ENCODE measurements at places on chromosomes 4 and X. TPM values are rescaled to one million over a fixed set of nuclear protein-coding genes. Genes with fewer than 3 reads are reported as not detected.

DNA sequence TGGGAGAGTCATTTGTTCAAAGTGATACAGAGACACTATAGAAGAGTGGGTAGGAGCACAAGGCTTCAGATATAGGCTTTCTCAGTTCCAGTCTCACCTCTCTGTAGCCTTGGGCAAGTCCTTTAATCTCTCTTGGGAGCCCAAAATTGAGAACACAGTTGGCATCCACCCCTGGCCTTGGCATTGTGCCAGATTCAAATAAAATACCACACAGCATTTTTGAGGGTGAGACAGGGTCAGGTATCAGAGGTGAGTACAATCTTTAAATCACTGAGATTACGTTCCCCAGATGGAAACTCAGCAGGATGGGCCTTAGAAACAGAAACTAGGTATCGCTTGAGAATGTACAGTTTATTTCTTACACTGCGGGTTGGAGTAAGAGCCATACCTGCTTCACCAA lies 25.2 kb upstream of the SMIM10L2A start:
- no peak for DNase-seq
- H3K27ac ChIP-seq = no peak overlapping the region
- H3K4me1 ChIP-seq = no peaks in the 10 kb centered on the region
- no peaks in the 10 kb centered on the region for H3K27me3 ChIP-seq

- no peak overlapping the region for H3K4me3 ChIP-seq
- no peaks in the 10 kb centered on the region for H3K27me3 ChIP-seq
- H3K36me3 ChIP-seq = no peaks in the 10 kb centered on the region
These were observed 73.0 kb downstream of the TAB3 start for GRCh38 chrX:30816079-30816478.

DNA sequence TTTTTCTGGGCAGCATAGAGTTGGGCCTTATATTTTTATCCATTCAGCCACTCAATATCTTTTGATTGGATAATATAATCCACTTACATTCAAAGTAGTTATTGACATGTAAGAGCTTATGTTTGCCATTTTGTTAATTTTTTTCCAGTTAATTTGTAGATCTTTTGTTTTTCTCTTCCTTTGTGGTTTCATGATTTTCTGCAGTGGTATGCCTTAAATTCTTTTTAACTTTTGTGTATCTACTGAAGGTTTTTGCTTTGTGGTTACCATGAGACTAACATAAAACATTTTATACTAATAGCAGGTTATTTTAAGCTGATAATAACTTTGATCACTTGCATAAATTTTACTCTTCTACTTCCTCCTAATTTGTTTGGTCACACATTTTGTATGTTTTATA lies 140.8 kb upstream of the GATB start:
- no peak for DNase-seq
- no peak overlapping the region for H3K27ac ChIP-seq
- no peaks in the 10 kb centered on the region for H3K36me3 ChIP-seq
- H3K27me3 ChIP-seq = no peaks in the 10 kb centered on the region

ADGRG4 gene
- not detected for total RNA-seq

HPGDS gene
- total RNA-seq = 0.18 TPM
